ENCODE measurements at places on chromosomes 6 and 20.
A peak's percentile ranks its signal among the peaks of the same experiment; 100 is the strongest.

DNA sequence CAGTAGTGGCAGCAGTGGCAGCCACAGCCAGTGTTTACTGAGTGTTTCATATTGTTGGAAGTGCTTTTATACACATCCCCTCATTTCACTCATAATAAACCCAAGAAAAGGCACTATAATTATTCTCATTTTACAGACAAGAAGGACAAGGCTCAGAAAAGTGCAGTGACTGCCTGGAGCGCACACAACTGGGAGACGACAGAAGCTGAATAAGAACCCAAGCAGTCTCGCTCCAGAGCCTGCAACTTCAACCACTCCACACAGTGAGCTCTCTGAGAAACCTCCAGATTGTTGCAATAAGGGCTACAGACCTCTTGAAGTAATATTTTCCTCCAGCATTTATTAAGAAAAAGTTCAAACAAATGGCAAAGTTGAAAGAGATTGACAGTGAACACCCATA is 76.9 kb downstream of the PLCG1 start:
- DNase-seq, result no peak

DNA sequence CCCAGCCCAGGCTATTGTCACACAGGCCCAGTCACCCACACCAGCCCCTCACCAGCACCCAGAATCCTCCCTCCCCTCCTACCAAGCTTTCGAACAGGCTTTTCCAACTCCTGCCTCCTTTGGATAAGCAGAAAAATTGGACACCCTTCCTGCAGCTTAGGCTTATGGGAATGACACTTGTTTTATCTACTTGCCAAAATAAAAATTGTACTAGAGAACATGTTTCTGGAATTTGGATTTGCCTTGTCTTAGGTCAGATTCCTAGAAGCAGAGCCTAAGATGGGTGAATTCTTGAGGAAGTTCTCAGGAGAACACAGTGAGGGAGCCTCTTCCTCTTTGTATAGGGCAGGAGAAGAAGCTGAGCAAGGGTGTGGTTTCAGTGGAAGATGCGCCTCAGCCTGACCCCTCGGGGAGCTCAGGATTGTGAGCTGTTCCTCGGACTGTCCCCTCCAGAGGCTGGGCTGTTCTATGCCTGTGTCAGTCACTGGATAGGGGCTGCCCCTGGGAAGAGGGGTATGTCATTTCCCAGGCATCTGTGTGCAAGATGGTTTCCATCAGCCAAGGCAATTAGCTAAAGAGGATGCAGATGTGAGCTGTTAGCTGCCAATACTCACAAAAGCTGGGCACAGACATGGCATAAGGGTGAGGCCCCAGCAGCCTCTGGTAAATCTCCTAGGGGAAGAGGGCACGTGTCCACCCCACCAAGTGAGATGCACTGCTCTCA is 33.9 kb downstream of the ITPR3 start:
- DNase-seq, result no peak

DNA sequence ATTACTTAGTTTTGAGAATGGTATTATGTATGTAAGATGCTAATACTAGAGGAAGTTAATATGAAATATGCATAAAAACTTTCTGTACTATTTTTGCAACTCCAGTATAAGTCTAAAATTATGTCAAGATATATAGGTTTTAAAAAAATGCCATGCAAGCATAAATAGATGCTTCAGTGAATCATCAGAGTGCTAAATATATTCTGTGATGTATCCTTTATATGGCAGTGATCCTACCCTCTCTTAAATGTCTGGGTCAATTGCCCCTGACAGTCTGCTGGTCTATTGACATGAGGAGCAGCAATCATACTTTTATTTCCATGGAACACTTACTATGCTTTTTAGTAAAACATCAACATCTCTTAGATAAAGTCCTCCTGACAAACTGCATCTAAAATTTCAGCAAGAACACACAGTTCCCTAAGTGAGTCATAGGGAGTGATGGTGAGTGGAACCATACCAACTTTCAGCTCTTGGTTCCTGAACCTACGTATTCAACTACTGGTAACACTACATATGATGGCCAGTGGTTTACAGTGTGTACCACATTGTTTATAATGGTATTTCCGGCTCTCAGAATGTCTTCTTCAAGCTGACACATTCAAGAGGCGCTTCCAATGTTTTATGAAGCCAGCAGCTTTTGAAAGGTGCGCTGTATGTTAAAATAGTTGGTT is 928.7 kb upstream of the GJE1 start:
- peak; percentile 80 for DNase-seq

- DNase-seq, result no peak
Measured at GRCh38 chr6:44525761-44526351, 138.3 kb downstream of the CDC5L start.

GRCh38 chr6:139641376-139641775 is 266.9 kb upstream of the CITED2 start:
- no peak for DNase-seq

- DNase-seq, result no peak
Measured at GRCh38 chr6:57435475-57436160, 118.2 kb downstream of the PRIM2 start.

DNA sequence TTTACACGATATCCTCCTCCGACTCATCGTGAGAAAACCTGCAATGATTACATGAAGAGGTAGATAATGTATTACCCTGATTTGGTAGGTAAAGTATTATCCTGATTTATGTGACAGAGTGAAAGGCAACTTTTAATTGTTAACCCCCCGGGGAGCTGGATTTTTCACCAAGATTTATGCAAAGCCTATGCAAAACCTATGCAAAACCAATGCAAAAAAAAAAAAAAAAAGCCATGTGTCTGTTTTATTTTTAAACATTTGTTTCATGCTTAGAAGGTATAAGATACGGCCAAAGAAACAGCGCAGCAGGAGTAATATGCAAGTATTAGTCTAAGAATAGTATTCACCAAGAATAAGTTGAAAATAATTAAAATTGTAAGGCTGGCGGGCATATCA is 109.9 kb downstream of the IPCEF1 start:
- DNase-seq, result no peak

- DNase-seq, result no peak
Measured at GRCh38 chr6:116412270-116412669, 41.5 kb downstream of the DSE start.

DNA sequence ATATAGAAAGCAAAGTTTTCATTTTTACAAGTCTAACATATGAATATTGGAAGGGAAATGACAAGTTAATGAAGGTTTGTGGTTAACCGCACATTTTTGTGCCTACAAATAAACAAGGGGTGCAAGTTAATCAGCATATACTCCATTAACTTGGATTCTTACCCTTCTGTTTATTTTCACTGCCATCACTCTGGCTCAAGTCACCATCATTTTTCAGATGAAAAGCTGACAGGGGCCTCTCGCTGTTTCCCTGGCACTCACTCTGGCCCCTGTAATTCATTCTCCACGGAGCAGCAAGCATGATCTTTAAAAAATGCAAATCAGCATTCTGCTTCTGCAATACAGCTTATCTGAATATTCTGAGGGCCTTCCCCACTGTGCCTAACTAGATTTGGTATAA is 29.8 kb downstream of the APCDD1L start:
- DNase-seq, result no peak

- no peak for DNase-seq
Measured at GRCh38 chr6:154070041-154070440, 31.0 kb downstream of the OPRM1 start.

GRCh38 chr6:41457303-41457670 is 88.9 kb upstream of the FOXP4 start:
- no peak for DNase-seq

DNA sequence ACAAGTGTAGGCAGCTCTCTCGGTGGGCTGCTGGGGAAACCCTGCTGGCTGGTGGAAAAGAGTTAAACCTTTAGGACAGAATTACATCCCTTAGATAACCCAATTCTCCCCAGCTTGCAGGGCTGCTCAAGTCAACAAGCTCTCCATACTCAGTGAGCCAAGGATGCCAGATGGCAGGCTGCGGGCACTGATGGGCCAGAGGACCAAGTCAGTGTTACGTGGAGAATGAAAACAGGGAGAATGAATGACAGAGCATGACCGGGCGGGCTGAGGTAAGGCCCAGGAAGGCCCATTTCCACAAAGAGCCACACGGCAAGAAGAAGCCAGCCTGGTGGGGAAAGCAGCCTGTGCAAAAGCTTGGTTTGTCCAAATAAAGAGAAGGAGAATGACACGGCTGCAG is 58.7 kb upstream of the CD93 start:
- DNase-seq, result no peak

DNA sequence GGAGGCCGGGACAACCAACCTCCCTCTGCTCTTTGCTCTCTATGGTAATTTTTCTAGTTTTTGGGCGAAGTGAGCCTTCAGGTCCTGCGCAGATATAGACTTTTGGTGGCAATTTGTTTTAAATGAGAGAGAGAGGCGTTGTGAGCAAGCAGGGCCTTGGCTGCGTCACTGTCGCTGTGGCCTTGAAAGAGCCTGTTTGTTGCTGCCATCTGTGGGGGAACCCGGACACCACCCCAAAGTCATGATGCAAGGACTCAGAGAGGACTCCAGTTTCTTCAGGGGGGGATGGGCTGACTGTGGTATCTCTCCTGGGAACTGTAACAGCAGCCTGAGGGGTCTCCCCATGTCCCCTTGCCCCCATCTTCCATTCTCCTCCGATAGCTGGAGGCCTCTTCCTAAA is 462.7 kb upstream of the SULF2 start:
- no peak for DNase-seq

GRCh38 chr6:140636908-140637402 is 1262.5 kb upstream of the CITED2 start:
- no peak for DNase-seq

DNA sequence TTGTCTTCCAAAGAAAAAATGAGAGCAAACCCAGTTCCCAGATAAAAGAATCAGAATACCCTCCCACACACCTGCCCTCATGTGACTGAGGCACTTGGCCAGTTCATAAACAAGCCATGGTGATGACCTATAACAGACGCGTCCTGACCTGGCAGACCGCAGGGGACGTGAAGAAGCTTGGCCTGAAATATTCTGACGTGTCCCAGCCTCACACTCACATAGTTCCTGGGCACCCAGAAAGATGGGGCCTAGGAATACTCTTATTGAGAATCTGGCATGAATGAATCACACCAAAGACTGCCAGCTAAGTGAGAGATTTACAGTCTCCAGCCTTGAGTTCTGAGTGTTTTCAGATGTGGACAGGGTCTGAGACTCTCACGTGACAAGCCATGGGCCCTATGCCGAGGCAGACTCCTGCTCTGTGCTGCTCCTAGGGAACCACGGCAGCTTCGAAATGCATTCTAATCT is 17.2 kb upstream of the MAP3K4 start:
- DNase-seq, result peak; percentile 96

- no peak for DNase-seq
Measured at GRCh38 chr6:79070206-79070825, 7.7 kb downstream of the PHIP start.

DNA sequence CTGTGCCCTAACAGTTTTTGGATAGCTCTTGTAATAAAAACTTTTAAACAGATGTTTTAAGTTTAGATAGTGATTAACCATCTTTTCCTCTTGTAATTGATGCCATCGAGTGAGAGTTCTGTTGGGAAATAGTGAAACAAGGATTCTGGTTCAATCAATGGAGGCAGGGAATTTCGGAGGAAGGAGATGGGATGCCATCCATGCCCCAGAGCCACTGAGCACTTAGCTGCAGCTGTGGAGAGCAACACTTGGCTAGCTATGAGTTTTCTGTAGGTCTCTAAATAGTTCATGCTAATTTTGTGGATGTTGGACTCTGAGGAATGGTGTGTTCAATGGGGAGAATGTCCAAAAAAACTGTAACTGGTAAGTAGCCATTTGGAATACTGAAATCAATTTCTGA is 16.7 kb downstream of the CBFA2T2 start:
- no peak for DNase-seq

DNA sequence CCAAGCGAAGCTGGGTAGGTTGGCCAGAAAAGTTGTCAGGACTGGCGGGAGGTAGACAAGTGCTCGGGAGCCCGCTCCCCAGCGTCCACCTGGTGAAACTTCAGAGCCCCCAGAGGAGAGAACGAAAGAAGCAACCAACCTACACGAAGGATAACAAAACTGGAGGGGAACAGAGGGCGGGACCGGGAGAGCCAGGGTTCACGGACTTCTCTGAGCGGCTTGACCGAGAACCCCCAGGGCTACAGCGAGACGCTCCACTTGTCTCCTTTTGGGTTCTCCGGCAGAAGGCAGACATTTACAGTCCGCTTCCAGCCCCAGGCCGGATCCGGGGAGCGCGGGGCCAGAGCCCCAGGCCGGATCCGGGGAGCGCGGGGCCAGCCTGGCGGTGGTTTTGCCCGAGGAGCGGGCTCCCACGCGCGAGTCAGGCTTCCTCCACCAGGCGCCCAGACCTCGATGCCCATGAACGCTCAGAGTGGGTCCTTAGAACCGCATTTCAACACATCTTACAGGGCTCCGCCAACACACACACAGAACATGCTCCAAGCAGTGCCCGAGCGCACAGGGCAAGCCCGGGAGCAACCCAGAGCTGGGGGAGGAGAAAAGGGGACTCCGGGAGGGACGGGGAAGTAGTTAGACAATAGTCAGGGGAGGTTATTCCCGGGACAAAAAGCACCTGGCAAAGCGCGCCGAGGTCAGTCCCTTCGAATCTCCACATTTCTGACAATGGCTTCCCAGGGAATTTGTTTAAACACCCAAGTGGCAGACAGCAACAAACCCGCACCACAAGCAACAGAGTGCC is 1.1 kb downstream of the PTPRK start:
- no peak for DNase-seq

- no peak for DNase-seq
Measured at GRCh38 chr6:165820407-165820806, 157.4 kb upstream of the PDE10A start.

GRCh38 chr20:38184101-38184500 is 19.0 kb upstream of the TGM2 start:
- no peak for DNase-seq

- no peak for DNase-seq
Measured at GRCh38 chr20:31690124-31690666, 32.5 kb downstream of the BCL2L1 start.

DNA sequence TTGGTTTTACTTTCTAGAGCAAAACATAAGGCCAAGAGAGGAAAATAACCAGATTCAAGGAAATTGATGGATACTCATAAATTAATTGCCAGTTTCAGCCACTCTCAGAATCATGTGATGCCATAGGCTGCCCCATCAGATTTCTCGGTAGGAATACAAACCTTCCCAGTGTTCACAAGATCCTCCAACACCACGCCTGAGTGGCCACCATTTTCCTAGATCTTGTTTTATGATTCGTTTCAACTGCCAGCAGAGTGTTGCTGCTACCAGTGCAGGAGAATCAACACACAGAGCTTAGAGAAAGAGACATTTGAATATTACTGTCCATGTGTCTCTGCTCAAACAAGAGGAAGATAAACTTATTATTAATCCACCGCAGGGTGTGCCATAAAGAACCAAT is 434.2 kb upstream of the CDH4 start:
- no peak for DNase-seq
